ENCODE measurements at places on chromosomes 5 and 9.

DNA sequence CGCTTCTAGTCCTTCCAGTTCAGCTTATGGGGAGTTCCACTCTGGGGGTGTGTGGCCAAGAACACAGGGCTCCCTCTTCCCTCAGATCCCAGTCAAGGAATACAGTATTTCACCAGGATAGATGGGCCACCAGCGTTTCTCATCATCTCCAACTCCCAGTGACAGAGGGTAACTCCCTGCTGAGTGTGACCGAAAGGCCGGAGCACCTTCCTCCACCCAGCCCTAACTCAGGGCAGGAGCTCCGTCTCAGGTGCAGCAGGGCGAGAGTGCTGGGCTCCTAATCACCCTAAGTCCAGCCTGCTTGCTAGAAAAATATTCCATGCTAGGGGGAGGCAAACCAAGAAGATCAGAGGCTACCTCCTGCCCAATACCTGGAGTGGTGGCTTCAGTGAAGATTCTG lies 102.6 kb downstream of the ADAMTS2 start:
- DNase-seq: no peak

GRCh38 chr5:100479079-100479688 lies 56.0 kb upstream of the FAM174A start:
- DNase-seq: no peak

DNA sequence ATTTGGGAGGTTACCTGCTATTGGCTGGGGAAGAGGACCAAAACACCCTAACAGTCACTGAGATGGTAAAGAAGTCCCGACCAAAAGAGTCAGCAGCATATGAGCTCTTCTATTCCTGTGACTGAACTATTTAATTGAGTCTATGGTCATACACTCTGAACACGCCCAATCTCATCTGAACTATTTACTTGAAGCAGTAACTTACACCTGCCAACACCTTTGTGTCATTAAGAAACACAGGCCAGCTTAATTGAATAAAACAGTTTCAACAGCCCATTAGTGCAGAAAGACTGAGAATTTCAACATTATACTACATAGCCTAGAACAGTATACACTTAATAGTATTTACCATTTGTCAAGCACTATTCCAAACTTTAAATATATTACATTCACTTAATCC lies 47.8 kb downstream of the NR6A1 start:
- DNase-seq: no peak

- no peak for DNase-seq
Observed at GRCh38 chr5:80246001-80246758, 9.7 kb downstream of the SERINC5 start.

DNA sequence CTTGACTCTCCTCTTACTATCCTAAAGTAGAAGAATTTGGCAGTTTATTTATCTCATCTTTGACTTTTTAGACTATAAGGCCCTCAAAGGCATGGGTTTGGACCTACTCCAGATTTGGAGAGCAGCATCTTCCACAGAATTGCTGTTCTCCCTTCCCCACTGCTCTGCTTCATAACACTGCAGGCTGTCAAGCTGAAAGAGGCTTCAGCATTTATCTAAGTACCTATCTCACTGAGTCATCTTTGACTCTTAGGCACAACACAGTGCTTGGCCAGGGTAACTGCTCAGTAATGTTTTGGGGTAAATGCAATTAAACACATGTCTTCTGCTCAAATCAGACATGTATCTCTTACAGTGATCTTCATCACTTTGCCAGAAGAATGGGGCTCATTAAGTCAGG lies 60.6 kb downstream of the GRIN3A start:
- DNase-seq: no peak

GRCh38 chr5:175470781-175471180 lies 7.6 kb upstream of the SFXN1 start:
- DNase-seq: no peak

DNA sequence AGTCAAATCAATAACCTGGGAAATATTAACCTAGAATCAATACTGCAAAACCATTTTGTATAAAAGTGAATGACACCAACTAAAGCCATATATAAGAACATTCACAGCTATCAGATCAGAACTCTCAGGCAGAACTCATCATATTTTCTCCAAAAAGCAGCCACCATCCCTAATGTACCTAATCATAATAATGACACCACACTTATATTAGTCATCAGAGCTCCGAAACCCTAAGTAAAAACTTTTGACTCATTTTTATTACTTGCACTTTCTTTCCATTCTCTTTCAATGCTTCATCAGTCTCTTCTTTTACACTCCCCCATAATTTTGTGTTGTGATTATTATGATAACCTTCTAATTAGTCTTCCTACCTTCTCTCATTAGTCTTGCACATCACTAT lies 45.3 kb downstream of the INSL6 start:
- no peak for DNase-seq

- no peak for DNase-seq
Observed at GRCh38 chr5:113232667-113233066, 202.1 kb downstream of the TSSK1B start.

All from renal cortex interstitium (tissue), 15 donors.